ENCODE measurements at places on chromosomes 3 and 15.

DNA sequence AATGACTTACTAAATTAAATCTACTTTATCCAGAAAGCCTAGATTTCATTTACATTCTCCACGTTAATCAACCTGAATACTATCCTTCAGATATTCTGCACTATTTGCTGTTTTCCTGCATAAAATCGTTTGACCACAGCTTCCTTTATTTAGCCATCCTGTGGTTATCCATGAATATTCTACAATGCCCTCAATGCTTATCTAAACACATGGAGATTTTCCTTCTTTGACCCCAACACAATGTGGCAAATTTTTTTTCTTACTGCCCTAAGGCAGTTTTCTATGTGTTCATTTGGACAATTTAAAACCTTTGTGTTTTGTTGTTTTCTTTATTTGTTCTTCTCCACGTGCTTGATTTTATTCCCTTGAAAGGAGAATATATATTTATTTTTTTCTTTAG lies 495.5 kb upstream of the ROBO1 start:
- DNase-seq = no peak

- no peak for DNase-seq
Observed at GRCh38 chr15:70125605-70126004, 27.9 kb upstream of the TLE3 start.

- DNase-seq = no peak
Observed at GRCh38 chr3:60046210-60046609, 996.4 kb upstream of the CFAP20DC start.

DNA sequence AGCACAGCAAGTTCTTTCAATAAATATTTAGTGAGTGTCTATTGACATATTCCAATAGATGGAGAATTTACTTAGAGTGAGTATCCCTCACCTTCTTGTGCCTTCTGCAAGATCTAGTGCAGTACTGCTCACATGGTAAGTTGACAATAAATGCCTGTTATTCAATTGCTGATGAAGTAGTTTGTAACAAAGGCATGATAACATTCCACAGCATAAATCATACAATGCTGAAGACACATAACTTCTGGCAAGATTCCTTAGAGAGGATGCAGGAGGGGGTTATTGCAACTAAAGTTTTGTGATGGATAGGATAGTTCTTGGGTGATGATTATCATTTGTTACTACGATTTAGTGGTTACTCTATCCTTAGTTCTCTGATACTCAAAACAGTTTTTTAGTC lies 112.2 kb upstream of the RBMS3 start:
- no peak for DNase-seq

GRCh38 chr3:70078778-70079177 lies 79.2 kb downstream of the SAMMSON start:
- DNase-seq = no peak

DNA sequence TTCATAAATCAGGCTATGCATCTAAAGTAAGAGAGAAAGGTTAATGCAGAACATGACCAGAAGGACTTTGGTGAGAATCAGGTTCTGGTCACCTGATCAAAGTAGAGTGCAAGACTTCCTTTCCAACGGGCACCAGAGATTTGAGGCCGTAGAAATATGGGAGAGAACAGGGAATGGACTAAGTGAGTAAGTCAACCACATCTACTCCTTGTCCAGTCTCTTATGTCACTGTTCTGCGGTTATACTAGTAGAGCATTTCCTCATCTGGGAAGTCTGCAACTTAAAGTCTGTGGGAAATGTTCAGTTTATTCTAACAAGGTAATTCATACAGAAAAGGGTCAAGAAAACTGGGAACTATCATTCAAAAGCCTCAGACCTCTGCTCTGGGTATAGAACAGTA lies 232.8 kb downstream of the CPNE4 start:
- DNase-seq = no peak
